Cerebellum (tissue), 4 donors: ENCODE measurements at places on chromosomes 16 and 17. TPM values are rescaled to one million over a fixed set of nuclear protein-coding genes. Genes with fewer than 3 reads are reported as not detected.
A peak's percentile ranks its signal among the peaks of the same experiment; 100 is the strongest.

DNA sequence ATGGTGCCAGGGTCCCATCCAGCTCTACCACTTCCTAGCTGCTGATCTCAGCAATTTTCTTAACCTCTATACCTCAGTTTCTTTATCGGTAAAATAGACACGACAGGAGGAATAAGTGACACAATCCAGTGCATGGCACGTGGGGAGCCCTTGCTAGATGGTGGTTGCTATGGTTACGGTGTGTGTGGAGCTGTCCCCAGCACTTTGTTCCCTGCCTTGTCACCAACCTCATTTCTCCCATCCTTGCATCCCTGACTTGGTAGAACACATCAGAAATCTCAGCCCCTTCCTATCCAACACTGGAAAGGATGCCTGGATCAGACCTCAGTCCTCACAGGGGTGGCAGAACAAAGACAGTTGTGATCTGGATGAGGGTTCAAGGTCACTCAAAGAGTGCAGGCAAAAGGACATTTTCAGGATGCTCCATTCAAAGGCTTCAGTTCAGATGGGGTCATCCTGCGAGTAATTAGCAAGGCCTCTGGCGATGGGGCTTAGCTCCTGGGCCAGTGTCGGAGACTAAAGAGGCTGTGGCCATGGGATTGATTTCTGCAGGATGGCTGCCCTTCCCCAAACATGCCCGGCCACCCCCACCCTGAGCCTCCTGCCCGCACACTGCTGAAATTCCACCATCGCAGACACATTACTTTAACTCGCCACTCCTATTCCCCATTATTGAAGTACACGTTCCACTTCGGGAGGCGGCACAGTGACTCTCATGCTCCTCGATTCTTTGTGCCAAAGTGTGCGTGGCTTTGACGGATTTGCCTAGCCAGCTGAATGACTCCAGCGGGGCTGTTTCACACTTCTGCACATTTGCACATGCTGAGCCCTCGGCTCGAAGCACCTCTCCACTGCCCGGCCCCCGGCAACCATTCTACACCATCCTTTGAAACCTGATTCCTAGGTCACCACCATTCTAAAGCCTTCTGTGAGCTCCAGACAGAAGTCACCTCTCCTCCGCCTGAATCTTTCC, 40.3 kb downstream of the WNT3 start:
- peak; percentile 42 for DNase-seq

- peak; percentile 63 for DNase-seq
Measured at GRCh38 chr16:3602320-3602653, 9.1 kb downstream of the SLX4 start.

- no peak for DNase-seq
Measured at GRCh38 chr17:40107522-40108174, 7.3 kb upstream of the NR1D1 start.

- no peak for DNase-seq
Measured at GRCh38 chr16:24977678-24978075, 37.5 kb downstream of the ARHGAP17 start.

CLEC18B gene
- 12.2 TPM for total RNA-seq

PPY gene
- total RNA-seq = not detected

COG8 gene
- 41.4 TPM for total RNA-seq
